ENCODE measurements at places on chromosomes 2 and 18.

GRCh38 chr2:209125291-209125690 lies 298.6 kb upstream of the MAP2 start:
- no peak for DNase-seq

DNA sequence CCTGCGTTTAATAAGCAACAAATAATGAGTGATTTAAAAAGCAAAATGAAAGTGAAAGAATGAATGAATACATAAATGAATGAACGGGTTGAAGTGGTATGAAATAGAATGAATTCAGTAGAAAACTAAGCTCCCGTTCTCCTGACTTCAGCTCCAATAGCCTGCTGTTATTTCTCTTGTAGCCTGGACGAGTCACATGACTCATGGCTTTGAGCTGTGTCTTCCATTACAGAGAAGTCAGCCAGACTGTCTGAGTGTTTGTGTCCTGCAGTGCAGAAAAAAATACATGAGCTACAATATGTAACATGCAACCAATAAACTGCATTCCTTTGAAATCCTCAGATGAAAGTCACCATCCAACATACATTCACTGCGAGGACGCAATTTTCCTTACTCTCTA lies 21.2 kb downstream of the SCG2 start:
- DNase-seq = no peak

DNA sequence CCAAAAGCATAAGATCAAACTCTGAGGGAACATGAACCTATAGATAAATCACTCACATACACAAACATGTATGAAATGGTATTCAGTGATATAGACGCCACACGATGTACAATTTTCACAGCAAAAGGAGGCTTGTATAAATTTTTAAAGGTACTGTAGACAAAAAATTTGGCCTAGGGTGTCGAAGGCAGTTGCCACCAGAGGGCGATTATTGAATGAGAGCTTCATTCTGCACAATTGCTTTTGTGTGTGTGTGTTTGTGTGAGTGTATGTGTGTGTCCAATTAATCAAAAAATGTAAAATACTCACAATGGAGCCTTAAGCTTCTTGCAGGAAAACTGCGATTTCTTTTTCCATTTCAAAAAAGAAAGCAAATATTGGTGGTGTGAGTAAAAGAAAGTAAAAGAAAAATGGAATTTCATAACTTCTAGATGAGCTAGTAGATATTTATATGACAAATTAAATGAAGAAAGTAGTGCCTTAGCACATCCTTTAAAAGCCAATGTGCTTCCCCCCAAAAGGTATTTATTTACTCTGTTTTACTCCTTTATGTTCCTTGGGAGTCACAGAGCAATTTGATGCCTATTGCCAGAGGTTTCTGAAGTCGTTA lies 800.1 kb downstream of the SATB2 start:
- no peak for DNase-seq

GRCh38 chr2:38153476-38154135 lies 77.7 kb upstream of the CYP1B1 start:
- DNase-seq = no peak
